ENCODE measurements at places on chromosomes 12 and 14.

DNA sequence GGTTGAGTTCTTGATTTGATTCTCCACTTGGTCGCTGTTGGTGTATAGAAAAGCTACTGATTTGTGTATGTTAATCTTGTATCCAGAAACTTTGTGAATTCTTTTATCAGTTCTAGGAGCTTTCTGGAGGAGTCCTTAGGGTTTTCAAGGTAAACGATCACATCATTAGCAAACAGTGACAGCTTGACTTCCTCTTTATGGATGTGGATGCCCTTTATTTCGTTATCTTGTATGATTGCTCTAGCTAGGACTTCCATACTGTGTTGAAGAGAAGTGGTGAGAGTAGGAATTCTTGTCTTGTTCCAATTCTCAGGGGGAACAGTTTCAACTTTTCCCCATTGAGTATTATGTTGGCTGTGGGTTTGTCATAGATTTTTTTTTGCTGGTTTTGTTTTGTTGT is 12.4 kb downstream of the MTRFR start:
- DNase-seq: no peak

DNA sequence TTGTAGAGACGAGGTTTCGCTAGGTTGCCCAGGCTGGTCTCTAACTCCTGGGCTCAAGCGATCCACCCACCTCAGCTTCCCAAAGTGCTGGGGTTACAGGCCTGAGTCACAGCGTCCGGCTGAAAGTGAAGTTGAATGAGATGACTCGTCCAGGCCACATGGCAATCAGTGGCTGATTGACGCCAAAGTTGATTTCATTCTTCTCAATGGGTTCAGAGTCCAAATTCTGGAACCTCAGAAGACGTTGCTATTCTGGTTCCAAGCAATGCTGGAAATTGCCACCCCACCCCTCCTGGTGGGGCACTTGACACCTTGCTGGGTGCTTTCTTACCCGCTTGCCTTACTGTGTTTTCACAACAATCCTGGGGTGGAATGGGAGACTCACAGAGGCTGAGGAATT is 14.9 kb downstream of the ABCB9 start:
- DNase-seq: no peak

DNA sequence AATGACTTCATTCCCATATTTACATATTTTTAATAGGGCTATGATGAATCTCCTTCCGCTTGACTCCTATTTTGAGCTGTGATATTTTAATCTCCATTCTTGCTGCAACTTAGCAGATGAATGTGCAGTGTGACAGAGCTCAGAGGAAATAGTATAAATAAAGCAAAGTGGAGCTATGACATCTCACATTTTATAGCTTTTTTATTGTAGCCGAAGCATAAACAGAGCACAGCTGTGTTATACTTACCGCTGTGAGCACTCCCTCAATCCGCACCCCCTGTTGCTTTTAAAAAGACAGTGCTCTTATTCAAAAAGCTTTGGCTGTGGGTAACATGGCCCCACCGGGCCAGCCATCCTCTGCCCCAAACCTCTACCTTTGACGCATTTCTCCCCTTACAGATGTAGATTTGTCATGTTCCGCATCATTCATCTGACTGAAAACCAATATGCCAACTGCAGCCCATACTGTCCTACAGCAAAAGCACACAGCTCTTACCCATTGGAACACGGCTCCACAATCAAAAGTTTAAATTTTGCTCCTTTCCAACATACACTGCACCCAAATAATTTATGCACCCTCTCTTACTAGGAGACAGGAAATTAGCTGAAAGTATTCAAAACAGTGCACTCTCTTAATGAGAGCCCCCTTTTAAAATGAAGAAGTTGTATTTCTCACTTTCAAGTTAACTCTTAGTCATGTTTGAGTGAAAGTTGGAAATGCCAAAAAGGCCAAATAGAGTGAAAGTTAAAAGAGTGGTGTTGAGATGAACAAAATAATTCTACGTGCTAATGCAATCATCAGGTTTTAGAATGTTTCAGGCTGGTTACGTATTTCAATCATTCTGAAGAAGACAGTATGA is 429.3 kb upstream of the SOX5 start:
- DNase-seq: no peak

DNA sequence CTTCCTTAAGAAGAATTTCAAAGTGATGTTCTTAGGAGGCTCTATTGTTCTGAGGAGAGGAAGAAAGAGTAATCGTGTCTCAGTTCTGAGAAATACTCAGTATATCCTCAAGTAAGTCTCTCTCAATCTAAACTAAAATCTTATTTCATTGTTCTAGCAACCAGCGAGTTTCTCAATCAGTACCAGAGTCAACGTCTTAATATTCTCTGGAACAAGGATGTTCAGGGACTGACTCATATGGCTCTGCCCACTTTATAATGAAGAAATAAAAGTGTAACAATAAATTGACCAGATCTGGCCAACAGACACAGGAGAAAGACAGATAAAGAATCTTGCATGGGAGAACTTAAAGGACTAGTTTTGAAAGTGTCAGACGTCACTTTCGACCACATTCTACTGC is 469.8 kb upstream of the FLRT2 start:
- no peak for DNase-seq

DNA sequence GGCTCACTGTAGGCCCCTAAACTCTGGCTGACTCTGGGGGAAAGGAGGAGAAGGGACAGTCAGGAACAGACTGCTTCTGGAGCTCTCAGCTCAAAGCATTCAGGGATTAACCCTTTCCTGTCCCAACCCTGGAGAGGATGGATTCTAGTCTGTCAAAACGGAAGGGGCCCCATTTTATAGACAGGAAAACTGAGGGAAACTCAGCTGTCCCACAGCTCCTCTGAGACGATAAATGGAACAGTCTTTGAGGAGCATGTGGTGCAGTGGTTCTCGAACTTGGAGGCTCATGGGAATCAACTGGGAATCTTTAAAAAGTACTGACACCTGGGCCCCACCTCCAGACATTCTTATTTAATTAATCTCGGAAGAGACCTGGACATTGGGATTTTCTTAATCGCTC is 23.7 kb downstream of the SRRM4 start:
- DNase-seq: no peak

Data from activated naive CD4-positive, alpha-beta T cell treated with anti-CD3 and anti-CD28 coated beads, Interleukin-2, amount 50 U/mL, for 16 hours (primary cell).